ENCODE measurements at places on chromosomes 2 and 18. TPM values are rescaled to one million over a fixed set of nuclear protein-coding genes. Genes with fewer than 3 reads are reported as not detected.
A peak's percentile ranks its signal among the peaks of the same experiment; 100 is the strongest.

Gene ACAA2
- 47.9 TPM for total RNA-seq

DNA sequence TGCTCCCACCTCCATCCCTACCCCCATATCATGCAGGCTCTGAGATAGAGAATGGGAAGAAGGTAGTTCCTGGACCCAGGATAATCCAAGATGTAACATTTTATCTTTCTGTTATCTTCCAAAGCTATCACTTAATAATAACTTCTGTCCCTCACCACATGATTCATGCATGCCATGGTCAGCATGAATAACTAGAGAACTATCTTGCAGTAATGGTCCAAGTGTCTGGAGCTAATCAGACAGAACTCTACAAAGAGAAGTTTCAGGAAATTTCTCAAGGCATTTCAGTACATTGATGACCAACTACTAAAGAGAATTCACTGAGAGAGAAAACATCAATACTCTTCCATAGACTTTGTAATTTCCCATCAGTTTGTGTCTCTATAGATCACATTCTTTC lies 1469.7 kb upstream of the PIK3C3 start:
- DNase-seq, result no peak

Gene SP5
- total RNA-seq, result 6.6 TPM

Gene DNAJC5G
- total RNA-seq, result not detected

GRCh38 chr2:152508446-152508845 lies 173.5 kb downstream of the FMNL2 start:
- DNase-seq, result no peak

DNA sequence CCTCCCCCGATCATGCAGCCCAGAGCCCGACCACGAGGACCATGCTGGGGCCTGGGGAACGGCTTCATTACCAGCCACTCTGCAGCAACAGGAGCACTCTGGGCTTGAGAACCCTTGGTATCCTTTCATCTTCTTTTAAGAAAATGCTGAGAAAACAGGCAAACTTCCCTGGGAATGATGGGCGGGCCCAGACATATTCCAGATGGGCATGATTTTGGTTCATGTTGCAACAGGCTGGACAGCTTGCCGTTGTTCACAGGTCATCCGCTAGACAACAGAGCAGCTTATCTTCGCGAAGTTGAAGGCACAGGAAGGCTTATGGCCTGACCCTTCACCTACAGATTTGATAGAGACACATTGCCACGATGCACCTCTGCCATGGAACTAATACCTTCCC lies 121.0 kb downstream of the KLHL29 start:
- peak; percentile 44 for DNase-seq

Gene ASXL3
- total RNA-seq, result 5.9 TPM

GRCh38 chr18:68494802-68495581 lies 219.9 kb downstream of the TMX3 start:
- no peak for DNase-seq

DNA sequence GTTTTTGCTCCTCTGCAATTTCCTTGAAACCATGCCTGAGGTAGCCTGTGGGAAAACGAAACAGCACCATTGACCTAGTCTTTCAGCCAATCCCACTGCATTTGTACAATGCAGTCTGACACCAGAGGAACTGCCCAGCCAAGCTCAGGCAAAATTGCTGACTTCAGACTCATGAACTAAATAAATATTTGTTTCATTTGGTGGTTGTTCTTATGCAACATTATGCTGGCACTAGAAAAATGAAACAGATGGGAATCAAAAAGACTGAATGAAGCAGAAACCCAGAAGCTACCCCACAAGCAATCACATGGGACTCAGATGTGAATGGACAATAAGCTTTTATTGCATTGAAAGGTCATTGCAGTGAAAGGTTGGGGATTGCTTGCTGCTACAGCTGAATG lies 1.7 kb downstream of the NAT8 start:
- no peak for DNase-seq

Gene DLGAP1
- 3.3 TPM for total RNA-seq

Gene NAT8
- total RNA-seq, result not detected

Gene FBXO41
- 0.84 TPM for total RNA-seq

GRCh38 chr2:30201990-30202389 lies 29.3 kb upstream of the LBH start:
- peak; percentile 47 for DNase-seq

DNA sequence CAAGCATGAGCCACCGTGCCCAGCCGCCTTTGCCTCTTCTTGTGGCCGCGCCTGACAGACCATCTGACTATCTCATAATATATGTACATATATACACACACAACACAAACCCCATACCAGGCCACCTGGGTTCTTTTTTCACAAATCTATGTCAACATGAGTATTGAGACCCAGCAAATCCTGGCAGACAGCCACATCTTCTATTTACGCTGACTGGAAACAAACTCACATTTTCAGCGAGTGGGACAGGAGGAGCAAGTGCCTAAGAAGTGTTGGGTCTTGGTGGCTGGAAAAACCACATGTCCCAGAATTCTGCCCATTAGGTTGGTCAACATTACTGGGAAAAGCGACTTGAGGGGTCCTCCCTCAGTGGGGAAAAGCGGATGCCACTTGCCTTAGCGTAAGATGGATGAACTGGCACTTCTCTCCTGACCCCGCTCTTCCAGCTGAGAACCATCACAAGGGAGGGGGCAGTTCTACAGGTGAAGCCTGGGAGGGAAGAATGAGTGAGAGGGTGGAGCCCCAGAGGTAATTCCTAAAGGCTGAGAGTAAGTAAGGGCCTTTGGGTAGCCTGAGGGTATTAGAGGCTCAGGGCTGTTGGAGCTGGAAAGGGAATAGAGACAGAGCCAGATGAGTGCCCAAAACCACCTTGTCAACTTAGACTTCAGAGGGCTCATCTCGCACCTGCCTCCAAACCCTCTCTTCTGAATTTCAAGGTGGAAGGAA lies 1.9 kb downstream of the SCYGR3 start:
- no peak for DNase-seq

DNA sequence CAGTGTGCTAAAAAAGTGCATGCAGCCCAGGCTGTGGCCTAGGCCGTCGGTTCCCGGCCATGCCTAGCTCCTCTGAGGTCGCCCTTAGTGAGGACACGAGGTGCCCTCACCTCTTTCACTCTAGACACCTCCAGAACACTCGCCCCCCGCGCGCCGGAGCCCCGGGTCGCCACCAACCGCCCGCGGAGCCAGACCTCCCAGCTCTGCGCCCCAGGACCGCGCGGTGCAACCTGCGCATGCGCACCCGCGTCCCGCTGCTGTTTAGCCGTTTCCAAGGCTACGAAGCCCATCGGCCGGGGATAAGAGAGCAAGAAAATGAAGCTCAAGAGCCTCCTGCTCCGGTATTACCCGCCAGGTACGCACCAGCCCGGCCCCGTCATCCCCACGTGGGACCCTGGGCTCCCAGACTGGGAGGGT lies at the start of gene DAW1:
TSS of gene DAW1 (plus strand) at position 257 of the 417 bp plus-strand sequence. CDS start at position 316, 59 bp downstream.
- no peak for DNase-seq

DNA sequence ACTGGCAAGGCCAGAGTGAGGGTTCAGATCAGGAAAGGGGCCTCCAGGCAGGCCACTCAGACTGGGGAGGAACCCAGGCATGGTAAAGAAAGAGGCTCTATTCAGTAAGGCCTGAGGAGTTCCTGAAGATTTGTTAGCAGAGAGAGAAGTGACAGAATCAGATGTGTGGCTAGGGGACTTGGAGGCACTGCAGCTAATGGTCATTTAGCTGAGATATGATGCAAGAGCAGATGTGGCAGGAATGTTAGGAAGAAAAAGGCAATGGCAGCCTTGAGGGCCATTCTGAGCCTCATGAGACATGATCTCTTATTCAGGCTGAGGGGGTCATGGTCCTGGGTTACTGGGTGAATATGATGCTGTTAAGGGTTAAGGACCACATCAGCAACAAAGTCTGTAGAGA lies 73.4 kb downstream of the CCDC93 start:
- no peak for DNase-seq

Gene BCL11A
- not detected for total RNA-seq

Gene PROKR1
- total RNA-seq, result not detected

Gene CAVIN2
- total RNA-seq, result 47.9 TPM

GRCh38 chr18:12401881-12402280 lies 5.8 kb upstream of the PRELID3A start:
- no peak for DNase-seq

- DNase-seq, result no peak
Measured at GRCh38 chr2:39800752-39801151, 21.7 kb upstream of the THUMPD2 start.

Gene LPIN1
- total RNA-seq, result 174 TPM

DNA sequence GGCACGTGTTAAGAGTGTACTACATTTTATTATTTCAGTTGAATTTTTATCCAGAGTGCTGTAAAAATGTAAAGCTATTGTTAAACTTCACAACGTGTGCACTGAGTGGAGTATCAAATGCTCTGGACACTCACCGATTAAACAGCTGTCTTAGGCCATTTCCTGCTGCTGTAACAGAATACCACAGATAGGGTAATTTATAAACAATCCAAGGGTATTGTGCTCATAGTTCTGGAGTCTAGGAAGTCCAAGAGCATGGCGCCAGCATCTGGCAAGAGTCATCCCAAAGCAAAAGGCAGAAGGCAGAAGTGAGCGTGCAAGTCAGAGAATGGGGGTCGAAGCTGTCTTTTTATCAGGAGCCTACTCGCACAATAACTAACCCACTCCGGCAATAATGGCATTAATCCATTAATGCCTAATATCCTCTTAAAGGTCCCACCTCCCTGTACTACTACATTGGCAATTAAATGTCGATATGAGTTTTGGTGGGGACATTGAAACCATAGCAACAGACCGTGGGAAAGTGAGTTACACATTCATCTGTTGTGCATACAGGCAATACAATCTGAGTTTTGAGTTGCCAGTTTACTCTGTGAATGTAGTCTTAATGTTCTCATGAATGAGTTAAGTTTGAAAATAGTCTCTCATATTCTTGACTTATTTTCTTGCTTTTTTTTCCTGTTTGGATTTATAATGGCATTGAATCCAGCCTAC lies 64.8 kb downstream of the ARMC9 start:
- no peak for DNase-seq

Gene CDK15
- 1.8 TPM for total RNA-seq

DNA sequence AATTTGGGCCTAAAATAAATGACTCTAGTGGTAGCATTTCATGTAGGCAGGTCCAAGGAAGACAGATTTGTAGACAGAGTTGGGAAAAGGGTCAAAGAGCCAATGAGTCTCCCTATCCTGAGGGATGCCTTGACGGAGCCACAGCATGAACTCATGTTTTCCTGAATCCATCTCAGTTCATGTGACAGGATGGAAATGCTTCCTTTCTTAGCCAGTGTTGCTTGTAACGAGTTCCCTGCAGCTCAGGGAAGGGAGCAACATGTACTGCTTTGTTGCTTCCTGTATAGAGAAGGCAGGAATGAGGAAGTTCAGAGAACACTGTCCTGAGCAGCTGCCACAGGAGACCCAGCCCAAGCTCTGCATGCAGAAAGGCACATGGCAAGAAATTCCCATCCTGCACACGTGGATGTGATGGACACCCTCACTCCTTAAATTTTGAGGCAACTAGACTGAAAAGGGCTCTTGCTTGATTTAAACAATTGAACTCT lies 27.9 kb downstream of the TMEM17 start:
- peak; percentile 45 for DNase-seq

Gene SGPP2
- total RNA-seq, result not detected

- DNase-seq, result no peak
Measured at GRCh38 chr2:221810650-221811049, 238.5 kb upstream of the EPHA4 start.

Gene GLI2
- 7.6 TPM for total RNA-seq

DNA sequence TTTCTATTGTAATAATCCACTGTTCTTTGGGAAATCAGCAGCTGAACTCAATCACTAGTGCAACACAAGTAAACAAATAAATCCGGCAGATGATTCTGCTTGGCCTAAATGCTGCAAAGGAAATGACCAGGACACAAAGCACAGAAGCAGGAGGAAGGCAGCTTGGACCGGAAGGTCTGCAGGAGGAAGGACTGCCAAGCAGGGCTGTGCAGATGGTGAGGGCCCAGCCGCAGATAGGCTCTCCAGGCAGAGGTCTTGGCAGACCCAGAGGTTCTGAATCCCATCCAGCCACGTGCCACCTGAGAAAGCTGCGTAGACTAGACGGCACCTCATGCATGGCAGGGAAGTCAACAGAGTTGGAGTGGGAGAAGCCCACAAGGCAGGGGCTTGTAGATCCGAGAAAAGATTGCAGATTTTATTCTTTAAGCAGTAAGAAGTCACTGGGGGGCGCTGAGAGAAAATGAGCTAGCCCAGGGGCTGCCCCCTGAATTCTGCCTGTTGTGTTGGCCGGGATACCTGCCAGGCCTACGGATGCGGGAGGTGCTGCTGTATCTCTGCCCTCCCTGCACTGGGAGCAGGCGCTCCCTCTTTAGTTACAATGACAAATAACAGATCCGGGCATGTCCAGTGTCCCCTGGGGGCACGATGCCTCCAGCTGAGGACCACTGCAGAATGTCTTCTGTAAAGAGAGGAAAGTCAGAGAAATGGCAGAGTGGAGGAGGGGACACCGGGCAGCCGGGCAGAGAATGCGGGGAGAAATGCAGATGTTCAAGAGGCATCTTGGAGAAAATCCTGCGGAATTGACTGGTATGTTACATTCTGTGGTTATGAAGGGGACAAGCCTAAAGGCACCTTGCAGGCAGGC lies 153.5 kb downstream of the PXDN start:
- no peak for DNase-seq

Gene TOGARAM2
- 28.4 TPM for total RNA-seq

DNA sequence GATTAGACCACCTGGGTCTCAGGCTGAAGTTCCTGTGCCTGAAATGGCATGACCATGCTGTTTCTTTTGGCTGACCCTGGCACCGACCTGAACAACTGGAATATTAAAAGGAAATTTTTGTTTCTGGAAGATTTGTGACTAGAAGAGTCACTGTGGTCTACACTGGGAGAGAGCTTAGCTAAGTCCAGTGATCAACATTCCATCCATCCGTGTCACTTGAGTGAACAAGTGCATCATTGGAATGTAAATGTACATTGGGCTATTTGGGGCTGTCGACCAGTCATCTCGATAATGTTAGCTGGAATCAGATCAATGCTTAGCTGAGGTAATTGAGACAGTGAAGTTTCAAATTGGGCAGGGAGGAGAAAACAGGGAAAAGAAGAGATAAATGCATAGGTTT lies 95.4 kb upstream of the CCDC85A start:
- DNase-seq, result no peak

GRCh38 chr2:157890969-157891642 lies 15.0 kb upstream of the ACVR1 start:
- DNase-seq, result no peak

GRCh38 chr2:91442246-91442905 lies 2750.9 kb downstream of the RPIA start:
- no peak for DNase-seq
